Stimulated activated CD8-positive, alpha-beta memory T cell treated with anti-CD3 and anti-CD28 coated beads, Interleukin-7, amount 100 ng/mL, for 48 hours (primary cell): ENCODE measurements at places on chromosomes 2 and 18.

- no peak for DNase-seq
Measured at GRCh38 chr2:138079976-138080375, 115.7 kb downstream of the HNMT start.

DNA sequence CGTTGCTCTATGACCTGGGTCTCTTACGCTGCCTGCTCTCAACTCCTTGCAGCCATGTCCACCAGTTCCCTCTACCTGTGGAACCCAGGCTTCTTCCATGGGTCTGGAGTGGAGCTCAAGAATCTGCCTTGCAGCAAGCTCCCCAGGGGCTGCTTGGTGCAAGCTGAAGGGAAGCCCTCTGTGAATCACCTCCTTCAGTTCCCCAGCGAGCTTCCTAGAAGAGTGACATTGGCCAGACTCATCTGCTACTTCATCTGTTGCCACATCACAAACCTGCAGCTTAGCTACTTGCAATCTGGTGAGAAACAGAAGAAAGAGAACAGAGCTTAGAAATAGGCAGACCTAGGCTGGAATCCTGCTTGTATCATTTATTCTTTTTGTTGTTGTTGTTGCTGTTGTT, 9.8 kb upstream of the EFR3B start:
- DNase-seq: no peak

- no peak for DNase-seq
Measured at GRCh38 chr18:811182-811891, 705 bp downstream of the YES1 start.

DNA sequence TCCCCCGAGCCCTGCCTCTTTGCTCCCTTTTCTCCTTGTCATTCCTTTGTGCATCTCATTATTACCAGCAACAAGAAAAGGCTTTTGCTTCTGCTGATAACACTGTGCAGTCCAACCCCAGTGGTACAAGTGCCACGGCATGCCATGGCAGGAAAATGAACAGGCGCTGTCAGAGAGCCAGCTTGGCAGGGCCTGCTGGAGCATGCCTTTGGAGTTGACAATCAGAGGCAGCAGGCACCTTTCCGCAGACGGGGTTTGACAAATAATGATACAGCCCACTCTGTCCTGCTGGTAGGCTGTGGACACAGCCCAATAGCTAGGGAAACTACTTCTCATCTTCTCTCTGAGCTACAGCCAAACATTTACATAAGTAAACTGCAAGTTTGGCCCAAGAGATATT, 243.9 kb upstream of the LRRTM1 start:
- no peak for DNase-seq

GRCh38 chr2:166494140-166494624, at the start of gene SCN7A:
Gene SCN7A, minus strand, starts transcription at chr2:166494249. Its CDS starts 16,553 bp downstream, at chr2:166477696.
- DNase-seq: no peak

GRCh38 chr2:33104052-33104623, 157.4 kb downstream of the LTBP1 start:
- no peak for DNase-seq

GRCh38 chr2:192119536-192119935, 75.2 kb downstream of the TMEFF2 start:
- DNase-seq: no peak

GRCh38 chr2:120589771-120590608, 145.7 kb upstream of the GLI2 start:
- no peak for DNase-seq

DNA sequence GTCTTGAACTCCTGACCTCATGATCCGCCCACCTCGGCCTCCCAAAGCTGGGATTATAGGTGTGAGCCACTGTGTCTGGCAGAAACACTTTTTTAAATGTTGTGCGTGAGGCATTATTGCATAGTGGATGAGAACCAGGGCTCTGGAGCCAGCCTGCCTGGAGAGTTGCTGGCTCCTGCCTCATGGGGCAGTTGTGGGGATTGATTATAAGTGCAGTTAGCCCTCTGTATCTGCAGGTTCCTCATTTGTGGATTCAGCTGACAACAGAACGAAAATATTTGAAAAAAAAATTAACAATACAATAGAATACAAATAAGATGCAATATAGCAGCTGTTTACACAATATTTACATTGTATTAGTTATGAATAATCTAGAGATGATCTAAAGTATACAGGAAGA, 129.4 kb upstream of the EML6 start:
- no peak for DNase-seq

DNA sequence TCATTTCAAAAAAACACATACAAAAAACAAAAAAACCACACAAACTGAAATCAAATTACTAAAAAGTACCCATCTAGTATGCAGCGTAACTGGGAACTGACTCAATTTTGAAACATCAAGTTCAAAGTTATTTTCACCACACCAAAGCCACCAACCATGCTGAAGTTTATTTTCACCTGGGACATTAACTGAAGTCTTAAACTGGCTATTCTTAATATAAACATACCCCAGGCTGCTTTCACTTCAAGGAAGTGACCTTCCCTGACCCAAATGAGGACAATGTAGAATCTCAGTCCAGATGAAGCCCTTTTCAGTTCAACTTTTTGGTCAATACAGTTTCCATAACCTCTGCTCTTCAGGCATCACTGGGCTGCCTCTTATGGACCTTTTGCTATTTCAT, 84.6 kb downstream of the PIGN start:
- no peak for DNase-seq

DNA sequence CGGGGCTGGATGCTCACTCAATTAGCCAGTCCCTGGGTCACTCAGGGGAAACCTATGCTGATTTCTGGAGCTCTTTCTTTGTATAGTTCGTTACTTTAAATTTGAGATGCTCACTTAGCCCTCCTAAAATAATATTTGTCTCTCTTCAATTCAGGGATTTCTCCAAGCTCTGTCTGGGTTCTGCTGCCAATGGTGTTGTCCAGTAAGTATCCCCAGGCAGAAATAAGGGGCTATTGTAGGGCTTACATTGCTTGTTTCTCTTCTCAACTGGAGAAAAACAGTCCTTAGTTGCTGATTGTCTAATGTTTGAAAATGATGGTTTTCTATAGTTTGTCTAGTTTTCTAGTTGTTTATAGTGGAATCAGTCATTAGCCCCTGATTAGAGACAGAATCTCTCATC, 5.0 kb downstream of the RAB6C start:
- DNase-seq: no peak

GRCh38 chr2:217804791-217805667, 197.8 kb downstream of the TNS1 start:
- DNase-seq: no peak

GRCh38 chr2:134716721-134717243, 2.0 kb downstream of the TMEM163 start:
- no peak for DNase-seq

DNA sequence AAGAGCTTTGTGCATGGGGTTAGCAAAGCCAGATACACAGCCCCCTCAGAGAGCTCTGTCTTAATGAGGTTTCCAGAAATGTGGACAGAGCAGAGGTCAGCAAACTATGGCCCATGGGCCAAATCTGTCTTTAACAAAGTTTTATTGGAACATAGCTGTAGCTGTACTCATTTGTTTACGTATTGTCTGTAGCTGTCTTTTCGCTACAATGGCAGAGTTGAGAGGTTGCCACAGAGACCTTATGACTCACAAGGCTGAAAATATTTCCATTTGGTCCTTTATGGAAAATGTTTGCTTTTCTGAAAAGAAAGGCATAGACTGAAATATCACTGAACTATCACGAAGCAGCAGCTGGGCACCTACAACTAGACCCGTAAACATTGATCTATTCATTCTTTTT, 841.8 kb downstream of the SLC4A3 start:
- no peak for DNase-seq

DNA sequence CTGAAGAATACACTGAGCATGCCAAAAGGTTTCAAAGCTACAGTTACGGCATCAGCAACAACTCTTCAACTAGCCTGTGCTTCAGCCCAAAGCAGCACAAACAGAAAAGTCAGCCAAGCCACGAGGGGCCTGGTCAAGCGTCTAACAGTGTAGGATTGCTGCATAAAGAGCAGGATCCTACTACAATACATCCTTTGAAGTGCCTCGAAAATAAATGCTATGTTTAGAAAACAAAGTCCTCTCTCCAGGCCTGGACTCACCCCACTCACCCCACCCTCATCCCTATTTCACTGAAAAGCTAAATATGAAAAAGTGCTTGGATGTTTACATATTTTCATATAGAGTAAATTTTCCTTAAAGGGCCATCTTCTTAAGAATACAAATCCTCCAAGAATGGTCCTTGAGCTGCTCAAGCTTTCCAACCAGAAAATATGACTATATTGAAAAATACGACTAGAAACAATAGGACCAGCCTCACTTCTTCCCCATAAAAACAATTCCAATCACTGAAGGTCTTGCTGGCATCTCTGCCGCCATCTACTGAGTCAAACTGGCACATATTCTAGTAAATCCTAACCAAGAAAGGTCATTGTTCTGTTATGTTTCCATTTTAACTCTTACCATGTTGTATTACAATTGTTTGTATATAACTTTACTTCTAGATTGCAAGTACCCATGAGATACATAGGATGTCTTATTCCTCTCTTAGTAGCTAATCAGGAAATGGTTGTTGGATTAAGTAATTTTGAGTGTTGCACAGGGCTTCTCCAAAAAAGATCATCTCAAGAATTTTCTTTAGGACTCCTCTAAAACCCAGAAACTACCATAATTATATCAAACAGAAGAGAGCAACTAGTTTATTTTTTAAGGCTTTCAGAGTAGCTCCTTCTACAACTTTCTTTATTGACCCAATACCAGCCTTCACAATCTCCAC, 63.6 kb downstream of the CLHC1 start:
- DNase-seq: no peak

GRCh38 chr2:5479265-5479928, 212.8 kb upstream of the SOX11 start:
- DNase-seq: no peak

DNA sequence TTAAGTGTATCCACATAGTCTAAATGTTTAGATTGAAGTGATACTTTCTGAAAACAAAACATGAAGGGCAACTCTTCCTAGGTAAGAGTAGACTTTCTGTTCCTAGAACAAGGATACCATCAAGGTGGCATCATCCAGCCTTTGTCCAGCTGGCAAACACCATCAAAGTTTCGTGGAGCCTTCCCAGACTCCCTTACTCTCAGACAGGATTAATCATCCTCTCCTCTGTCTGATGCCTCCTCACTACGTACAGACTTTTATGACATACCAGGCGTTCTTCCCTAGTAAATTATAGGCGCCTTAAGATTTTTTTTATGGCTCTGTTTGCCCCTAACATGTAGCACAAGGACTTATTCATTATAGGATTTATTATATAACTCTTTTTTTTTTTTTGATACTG, 29.4 kb upstream of the ASNSD1 start:
- DNase-seq: no peak

DNA sequence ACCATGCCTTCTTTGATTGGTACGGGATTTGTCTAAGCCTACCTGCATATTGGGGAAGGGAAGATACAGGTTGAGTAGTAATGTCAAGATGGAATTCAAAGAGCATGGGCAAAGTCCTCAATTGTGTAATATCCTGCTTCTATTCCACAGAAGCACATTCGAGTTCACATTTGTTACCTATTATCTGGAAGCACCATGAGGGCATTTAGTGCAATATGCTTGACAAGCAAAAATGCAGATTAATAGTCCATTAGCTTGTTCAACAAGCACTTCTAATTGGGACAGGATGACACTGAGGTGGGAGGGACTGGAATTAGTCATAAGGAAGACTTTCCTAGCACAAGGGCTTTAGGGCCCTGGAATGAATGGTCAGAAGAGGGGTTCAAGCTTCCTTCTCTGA, 40.5 kb downstream of the MYO5B start:
- no peak for DNase-seq

DNA sequence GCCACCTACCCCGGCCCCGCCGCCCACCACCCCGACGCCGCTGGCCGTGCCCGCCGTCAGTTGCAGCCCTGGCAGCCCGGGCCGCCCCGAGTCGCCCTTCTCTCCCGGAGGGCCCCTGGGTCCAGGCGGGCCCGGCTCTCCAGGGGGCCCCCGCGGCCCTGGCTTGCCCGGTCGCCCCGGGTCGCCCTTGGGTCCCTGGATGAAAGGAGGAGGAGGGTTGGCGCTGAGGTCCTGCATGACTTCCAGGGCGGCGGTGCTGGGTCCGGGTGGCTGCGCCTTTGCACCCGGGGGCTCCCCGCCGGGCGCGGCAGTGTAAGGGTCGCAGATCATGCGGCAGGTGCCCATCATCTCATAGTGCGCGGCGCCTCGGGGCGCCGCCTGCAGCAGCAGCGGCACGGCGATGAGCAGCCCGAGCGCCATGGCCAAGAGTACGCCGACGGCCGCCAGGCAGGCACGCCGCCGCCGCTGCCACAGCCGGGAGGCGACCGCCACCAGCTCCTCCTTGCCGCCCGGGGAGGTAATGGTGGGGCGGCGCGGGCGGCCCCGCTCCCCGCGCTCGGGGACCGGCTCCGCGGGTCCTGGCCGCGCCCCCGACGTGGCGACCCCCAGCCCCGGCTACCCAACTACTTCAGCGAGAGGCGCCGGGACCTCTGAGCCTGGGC, 570 bp downstream of the C1QL2 start:
- no peak for DNase-seq

GRCh38 chr2:5365871-5366461, 326.2 kb upstream of the SOX11 start:
- DNase-seq: peak; percentile 15

DNA sequence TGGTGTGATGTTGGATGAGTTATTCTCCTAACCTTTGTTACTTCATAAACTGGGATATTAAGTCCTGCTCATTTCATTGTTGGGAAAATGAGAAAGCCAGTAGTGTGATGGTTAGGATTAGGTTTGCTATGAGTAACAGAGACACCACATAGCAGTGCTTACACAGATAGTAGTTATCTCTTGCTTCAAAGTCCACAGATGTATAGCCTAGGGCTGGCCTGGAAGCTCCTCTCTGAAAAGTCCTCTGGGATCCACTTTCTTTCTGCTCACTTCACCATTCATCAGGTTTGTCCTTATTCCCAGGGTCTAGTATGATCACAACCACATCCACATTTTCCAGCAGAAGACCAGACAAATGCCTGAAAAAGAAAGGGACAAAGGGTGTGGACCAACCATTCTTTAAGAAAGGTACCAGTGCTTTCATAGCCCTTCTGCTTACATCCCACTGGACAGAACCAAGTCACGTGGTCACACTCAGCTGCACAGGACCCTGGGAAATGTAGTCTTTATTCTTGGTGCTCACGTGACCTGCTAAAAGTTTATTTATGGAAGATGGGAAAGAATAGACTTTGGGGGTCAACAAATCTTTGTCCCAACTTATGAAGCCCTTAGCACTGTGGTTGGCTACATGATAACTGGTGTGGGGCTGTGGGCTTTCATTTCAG, 108.9 kb downstream of the INSIG2 start:
- no peak for DNase-seq

GRCh38 chr18:555705-556457, 24.3 kb upstream of the CETN1 start:
- DNase-seq: no peak

GRCh38 chr2:19796035-19796695, 105.6 kb downstream of the TTC32 start:
- DNase-seq: no peak

DNA sequence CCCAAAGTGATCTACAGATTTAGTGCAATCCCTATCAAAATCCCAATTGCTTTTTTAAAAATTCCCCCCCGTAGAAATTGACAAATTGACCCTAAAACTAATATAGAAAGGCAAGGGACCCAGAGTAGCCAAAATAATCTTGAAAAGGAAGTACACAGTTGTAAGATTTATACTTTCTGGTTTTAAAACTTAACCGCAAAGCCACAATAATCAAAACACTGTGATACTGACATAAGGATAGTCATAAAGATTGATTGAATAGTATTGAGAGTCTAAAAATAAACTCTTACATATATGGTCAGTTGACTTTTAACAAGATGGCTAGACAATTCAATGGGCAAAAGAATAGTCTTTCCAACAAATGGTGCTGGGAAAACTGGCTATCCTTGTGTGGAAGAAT, 58.7 kb upstream of the GAREM2 start:
- no peak for DNase-seq
